MCF 10A (cell line): ENCODE measurements at places on chromosomes 6 and 20. TPM values are rescaled to one million over a fixed set of nuclear protein-coding genes. Genes with fewer than 3 reads are reported as not detected.

PLA2G7 gene
- not detected in 2 replicates for total RNA-seq

OLIG3 gene
- total RNA-seq = not detected in 2 replicates

- DNase-seq = no peak
These were observed 255.9 kb downstream of the FOXC1 start for GRCh38 chr6:1865585-1865984.

ETV7 gene
- total RNA-seq = 0.20 and 0.47 TPM in 2 replicates

GRCh38 chr6:72649032-72649984, 27.4 kb downstream of the KCNQ5 start:
- DNase-seq = peak; percentile 90

DNA sequence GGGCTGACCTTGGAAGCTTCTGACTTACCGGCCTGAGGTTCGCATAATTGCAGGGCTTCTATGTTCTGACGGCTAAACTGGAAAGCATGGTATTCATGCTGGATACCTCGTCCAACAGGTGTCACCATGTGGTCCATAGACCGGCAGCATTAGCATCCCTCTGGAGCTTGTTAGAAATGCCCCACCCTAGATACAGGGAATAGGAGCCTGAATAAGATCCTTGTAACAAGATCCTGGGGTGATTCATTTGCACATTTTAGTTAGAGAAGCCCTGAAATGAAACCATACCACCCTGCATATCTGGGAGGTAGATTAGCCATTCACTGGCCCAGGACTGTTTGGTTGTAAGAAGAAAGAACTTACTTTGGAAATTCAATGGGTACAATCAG, 77.7 kb downstream of the TMEM170B start:
- no peak for DNase-seq

DNA sequence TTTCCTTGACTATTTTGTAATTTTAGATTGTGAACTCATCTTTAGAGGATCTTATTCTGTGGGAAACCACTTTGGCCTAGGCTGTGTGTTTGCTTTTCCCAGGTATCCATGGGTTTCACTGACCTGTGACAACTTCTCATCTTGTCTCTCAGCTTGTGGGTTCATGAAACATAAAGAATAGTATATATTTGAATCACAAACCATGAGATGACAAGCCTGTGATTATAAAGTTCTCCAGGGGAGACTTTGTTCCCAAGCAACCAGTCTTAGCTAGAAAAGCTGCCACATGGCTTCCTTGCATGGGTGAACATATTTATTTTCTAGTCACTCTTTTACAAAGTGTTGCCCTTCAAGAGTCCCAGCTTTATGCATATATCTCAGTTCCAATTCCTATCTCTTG, 201.9 kb downstream of the UBE3D start:
- DNase-seq = no peak

PDYN gene
- total RNA-seq = not detected in 2 replicates

PNLDC1 gene
- not detected in 2 replicates for total RNA-seq

KIFC1 gene
- 20.3 and 27.1 TPM in 2 replicates for total RNA-seq

DNA sequence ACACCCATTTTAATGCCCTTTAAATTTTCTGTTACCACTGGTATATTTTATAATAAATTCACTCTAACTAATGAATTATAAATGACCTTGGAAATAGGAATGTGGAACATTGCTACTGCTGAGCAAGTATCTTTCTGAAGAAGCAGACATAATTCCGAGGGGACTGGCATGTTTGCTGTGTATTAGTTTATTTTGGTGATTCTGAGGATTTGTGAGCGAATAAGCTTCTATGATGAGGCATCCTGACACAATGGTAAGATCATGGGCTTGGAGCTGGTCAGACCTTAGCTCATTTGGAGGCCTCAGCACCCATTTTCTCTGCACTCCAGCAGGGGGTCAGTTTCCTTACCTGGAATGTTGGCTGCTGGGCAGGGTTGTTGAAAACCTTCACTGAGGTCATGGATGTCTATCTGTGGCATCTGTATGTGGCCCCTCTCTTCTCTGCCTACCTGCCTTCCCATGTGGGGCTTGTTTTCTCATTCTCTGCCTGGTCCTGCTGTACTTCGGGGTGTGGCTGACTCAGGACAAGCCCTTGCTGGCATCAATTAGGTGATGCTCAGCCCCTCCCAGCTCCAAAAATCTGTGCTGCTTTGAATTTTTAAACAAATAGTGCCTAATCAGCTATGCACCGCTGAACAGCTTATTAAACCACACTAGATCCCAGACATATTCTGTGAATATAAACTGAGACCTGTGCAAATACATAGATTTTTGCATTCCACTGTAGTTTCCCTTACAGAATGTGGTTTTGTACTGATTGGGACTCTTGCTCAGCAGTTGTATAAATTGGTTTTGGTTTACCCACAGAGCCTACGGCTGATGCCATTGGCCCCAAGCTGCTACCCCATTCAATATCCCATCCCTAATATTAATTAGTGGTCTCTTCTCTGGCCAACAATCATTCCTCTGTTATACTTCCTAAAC, 10.7 kb downstream of the ARID1B start:
- DNase-seq = no peak

DNA sequence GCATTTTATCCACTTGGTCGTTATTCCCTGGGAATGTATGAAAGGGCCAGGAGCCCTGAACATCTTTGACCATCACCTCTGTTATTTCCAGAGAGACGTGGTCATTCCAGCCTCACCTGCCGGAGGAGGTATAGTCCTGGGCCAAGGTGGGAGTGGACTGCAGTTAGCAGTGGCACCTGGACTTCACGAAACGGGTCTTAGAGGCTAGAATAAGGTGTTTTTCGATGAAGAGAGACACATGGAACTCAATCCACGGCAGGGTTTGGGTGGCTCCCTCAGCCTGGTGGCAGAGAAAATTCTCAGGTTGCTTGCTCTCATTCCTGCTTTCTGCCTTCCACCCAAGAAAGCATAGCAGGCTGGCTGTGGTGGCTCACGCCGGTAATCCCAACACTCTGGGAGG, 48.0 kb downstream of the BMP6 start:
- no peak for DNase-seq

SLC35F1 gene
- not detected in 2 replicates for total RNA-seq

DNA sequence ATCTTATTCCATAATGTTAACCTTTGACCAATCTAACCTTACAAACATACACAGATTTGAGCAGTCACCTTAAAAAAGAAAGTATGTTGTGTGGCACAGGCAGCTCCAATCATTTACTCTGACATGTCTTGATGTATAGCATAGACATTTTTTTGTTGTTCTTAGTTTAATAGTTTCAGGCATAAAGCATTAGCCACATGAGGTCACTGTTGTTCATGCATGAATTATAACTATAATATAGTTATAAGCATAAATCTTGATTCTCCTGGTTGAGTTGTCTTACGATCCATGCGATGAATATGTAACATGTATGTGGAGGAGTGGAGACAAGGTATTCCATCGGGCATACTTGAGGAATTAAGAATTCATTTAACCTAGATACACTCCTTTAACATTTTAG, 26.1 kb upstream of the NKAIN2 start:
- peak; percentile 54 for DNase-seq

GRCh38 chr6:41288030-41288753, 1.7 kb upstream of the TREM1 start:
- peak; percentile 21 for DNase-seq

DNA sequence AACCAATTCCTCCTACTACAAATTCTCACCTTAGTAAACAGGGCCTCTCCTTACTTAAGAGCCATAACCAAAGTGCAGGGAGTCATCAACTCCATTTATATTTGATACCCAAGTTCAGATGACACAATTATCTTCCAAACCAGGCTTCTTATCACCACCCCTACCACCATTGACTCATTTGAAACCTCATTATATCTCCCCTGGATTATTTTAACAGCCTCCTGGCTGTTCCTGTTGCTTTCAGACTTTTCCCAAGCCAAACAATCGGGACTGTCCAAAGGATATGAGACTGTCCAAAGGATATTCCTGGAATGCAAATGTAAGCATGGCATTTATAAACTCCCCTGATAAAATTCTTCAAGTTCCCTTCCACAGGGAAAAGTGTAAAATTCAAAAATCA, 394.3 kb downstream of the MAFB start:
- DNase-seq = no peak

DNA sequence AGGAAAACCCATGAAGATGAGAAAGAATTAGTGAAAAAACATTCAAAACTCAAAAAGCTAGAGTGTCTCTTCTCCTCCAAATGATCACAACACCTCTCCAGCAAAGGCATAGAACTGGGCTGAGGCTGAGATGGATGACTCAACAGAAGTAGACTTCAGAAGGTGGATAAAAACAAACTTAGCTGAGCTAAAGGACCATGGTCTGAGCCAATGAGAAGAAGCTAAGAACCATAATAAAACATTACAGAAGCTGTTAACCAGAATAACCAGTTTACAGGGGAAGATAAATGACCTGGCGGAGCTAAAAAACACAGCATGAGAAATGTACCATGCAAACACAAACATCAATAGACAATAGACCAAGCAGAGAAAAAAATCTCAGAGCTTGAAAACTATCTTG, 904.1 kb upstream of the MANEA start:
- DNase-seq = no peak

DNA sequence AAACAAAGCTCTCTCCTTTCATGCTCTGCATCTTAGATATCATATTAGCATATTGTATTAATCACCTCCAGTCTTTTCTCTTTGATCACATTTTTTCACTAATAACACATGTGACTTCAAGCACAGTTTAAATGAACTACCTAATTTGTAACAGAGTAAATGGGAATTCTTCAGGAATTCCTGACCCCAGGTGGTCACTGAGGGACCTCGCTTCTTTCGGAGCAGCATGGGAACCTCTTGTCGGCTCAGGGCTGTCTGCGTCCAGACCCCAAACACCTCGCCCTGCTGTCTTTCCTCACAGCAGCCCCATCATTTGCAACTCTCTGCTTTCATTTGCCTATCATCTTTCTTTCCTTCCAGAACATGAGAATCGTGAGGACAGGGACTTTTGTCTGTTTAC, 103.5 kb downstream of the DACT2 start:
- no peak for DNase-seq

DNA sequence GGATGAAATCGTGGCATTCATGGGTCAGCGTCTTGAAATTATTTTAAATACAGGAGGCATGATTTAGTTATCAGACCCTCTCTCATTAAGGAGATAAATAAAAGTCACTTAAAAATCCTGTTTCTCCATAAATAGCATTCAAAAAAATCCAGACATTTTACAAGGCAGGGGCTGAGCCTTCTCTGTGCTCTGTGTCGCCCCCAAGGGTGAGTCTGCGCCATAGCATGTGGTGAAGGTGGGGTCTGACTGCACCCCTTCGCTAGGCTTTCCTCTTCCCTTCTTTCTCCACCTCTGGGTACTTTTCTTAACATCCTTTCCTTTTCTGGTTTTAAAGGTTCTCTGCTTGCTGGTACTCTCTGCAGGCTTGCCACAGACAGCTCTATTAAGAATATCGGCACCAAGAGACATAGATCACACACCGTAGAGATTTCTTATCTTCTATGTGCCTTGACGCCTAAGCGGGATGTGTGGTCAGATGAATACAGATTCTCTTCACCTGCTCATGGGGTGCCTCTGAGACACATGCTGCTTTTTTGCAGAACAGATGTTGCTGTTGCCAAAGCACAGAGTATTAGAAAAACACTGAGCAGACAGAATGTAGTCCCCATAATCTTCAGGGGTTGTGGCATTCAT, 20.1 kb upstream of the FAM209A start:
- DNase-seq = peak; percentile 1
